AG08396 (cell line): ENCODE measurements at places on chromosomes 6 and 20.
A peak's percentile ranks its signal among the peaks of the same experiment; 100 is the strongest.

DNA sequence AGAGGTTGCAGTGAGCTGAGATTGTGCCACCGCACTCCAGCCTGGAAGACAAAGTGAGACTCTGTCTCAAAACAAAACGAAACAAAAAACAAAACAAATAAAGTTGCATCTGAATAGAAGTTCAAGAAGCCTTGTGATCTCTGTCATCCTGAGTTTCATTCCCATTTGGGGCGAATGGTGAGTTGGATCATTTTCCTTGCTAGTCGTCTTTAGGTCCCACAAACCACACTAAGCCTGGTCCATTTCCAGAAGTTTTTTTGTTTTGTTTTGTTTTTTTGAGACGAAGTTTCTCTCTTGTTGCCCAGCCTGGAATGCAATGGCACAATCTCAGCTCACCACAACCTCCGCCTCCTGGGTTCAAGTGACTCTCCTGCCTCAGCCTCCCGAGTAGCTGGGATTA is 33.8 kb downstream of the ZNF217 start:
- no peak for DNase-seq

DNA sequence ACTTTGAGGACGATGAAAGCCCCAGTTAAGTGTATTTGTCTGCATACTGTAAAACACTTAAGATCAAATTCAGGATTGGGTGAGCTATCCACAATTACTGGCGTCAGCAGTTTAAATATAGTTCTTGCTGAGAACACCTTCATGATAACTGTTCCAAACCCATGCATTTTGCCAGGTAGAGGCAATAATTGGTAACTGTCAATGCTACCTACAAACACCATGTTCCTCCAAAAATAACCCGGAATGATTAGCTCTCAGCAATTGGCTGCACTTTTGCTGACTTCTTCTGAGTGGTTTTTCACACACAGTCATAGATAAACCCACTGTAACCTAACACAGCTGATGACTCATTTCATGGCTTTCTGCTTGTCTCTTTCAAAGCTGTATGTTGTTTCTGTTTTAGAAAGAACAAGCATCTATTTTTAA is 1358.6 kb upstream of the GJE1 start:
- peak; percentile 38 for DNase-seq

GRCh38 chr6:32972353-32973143 is 4.2 kb downstream of the BRD2 start:
- no peak for DNase-seq

GRCh38 chr6:9610620-9611415 is 804.1 kb downstream of the TFAP2A start:
- no peak for DNase-seq

GRCh38 chr6:4364172-4364571 is 228.8 kb upstream of the ECI2 start:
- DNase-seq: no peak

DNA sequence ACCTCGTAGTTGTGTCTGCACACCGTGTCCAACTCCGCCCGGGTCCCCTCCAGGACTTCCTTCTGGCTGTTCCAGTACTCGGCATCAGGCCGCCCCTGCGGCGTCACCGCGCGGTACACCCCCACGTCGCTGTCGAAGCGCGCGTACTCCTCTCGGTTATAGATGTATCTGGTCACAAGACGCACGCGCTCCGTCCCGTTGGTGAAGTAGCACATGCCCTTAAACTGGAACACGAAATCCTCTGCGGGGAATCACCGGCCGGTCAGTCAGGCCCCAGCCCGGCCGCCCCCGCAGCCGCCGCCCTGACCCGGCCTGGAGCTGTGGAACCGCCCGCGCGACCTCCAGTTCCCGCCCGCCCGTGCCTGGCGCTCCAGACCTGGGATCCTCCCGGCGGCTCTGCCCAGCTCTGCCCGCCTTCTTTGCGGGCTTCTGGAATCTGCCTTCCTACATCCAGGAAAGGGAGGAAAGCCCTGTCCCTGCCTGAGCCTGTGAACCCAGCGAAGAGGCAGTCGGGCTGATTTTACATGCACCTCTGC is 1.6 kb downstream of the HLA-DQB1 start:
- DNase-seq: no peak

GRCh38 chr6:1608222-1609040 is 1.3 kb upstream of the FOXC1 start:
- no peak for DNase-seq

DNA sequence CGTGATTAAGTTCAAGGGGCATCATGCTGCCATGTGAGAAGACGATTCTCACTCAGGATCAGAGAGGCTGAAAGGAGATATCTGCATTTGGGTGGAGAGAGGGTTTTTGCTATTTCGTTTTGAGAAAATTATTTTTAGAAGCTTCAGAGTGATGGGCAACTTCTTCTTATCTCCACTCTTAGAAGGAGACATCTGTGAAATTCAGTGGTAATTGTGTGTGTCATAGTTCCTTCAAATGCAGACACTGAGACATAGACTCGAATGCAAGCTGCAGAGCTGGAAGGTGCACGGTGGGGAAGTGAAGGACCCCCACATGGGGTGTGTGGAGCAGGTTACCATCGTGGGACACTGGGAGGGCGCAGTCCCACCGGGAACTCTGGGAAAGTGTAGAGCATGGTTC is 116.8 kb downstream of the PRND start:
- DNase-seq: no peak

GRCh38 chr6:128518434-128519131 is 1.8 kb downstream of the PTPRK start:
- no peak for DNase-seq

DNA sequence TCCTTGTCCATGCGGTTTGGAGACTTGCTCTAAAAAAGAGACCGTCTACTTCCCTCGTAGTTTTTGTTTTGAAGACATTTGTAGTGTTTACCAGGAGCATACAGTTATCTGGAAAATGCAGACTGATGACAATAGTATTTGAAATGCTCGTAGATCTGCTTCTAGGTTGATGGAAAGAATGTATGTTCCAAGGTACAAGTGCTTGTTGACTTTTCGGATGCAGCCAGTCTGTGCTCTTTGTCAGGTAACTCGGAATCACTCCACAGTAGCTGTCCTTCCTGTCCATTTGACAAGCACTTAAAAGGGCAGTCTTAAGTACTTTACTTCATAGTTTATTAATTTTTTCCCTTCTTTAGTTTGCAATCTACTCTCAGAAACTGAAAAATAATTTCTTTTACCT is 194.8 kb downstream of the ESR1 start:
- DNase-seq: no peak

DNA sequence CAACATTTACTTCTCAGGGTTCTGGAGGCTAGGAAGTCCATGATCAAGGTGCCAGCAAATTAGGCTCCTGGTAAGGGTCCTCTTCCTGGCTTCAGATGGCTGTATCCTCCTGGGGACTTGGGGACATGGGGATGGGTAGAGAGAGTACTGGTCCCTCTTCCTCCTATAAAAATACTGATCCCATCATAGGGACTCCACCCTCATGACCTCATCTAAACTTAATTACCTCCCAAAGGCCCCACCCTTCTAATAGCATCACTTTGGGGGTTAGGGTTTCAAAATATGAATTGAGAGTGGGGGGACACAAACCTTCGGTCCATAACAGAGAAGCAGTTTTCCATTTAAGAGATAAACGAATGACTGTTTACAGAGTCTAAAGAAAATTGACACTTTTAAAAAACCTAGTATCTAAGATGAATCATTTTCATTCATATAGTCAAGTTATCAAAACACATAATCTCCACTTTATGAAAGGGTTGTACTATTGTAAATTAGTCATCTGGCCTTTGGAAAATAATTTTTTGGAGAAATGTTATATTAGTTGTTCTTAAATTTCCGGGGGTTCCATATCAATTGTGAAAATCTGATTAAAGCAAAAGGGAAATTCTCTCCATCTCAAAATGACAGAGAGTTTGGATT is 33.5 kb downstream of the ELOVL5 start:
- DNase-seq: no peak

DNA sequence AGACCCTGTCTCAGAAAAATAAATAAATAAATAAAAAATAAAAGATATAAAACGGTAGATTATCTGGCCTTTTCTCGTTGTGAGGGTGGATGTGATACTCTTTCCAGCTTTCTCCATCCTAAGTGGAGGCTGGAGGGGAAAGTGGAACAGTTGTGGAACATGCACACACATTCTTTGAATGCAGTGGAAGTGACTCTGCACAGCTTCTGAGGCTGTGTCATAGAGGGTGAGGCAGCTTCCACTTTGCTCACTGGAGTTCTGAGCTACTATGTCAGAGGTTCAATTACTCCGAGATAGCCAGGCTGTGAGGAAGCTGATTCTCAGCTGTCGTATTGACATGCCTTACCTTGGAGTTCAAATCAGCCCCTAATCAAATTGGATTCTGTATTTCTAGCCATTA is 82.2 kb downstream of the CHMP4B start:
- DNase-seq: peak; percentile 79

DNA sequence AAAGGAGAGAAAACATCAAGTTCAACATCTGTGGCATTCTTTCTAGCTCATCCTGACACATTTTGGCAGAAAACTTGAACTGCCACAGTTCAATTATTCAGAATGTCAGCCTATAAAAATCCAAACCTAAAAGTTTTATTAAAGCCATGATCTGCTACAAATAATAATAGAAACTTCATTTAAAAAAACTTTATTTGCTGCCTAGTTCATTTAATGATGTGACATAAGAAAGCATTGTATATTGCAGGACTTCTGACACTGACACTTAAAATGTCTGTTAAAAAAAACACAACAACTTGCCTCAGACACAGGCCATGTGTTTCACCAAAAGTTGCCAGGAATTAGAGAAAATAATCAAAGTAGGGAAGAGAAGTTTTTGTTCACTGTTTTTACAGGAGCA is 88.3 kb upstream of the HTR1E start:
- DNase-seq: no peak

GRCh38 chr6:75376347-75377024 is 91.9 kb upstream of the TMEM30A start:
- DNase-seq: no peak

GRCh38 chr20:49751397-49751736 is 37.7 kb upstream of the B4GALT5 start:
- DNase-seq: no peak

GRCh38 chr6:88114838-88115237 is 51.3 kb downstream of the CNR1 start:
- DNase-seq: no peak

- DNase-seq: no peak
Observed at GRCh38 chr20:62535282-62535811, 59.6 kb upstream of the GATA5 start.

DNA sequence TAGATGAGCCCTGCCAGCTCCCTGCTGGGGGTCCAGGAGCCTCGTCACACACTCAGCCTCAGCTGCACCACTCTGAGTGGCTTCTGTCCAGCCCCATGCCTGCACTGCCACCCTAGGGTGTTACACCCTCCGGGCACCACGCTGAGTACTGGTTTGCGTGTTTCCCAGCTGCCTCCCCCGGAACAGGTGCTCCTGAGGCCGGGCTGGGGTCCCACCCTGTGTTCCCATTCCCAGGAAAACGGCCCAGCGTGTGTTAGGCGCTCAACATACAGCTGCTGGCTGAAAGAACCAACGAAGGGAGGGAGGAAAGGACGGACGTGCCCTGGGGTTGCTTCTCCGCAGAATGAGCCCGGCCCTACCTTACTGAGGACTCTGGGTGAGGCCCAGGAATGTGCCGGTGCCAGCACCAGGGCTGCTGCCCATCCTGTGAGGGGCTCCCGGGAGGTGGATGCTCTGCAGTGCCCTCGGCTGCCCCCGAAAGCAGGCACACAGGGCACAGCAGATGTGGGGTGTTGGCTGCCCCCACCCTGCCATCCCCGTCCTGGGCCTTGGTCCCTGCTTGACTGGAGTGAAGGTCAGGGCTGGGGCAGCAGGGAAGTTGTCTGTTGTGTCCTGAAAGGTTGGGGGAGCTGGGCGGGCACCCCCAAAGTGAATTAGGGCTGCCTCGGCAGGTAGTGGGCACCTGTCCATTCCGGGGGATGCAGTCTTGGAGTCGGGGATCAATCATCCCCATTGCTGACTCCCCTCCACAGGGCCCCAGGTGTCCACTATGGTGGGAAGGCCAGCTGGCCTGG is 16.3 kb downstream of the LAMA5 start:
- no peak for DNase-seq

DNA sequence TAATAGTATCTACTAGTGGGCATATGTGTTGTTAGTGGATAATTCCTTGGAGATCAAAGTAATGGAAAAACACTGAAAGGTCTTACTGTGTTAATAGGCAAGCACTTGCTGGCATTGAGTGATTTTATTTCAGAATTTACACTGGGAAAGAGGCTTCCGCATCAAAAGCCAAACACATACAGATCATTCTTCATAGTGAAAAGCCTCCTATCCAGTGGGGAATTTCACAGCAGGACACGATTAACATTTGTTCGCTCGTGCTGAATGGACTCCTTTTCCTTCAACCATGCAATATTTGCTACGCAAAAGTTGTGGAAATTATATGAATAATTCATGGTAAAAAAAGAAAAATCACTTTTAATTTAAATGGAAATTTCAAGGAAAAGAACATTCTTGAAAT is 26.4 kb downstream of the GABRR1 start:
- no peak for DNase-seq

DNA sequence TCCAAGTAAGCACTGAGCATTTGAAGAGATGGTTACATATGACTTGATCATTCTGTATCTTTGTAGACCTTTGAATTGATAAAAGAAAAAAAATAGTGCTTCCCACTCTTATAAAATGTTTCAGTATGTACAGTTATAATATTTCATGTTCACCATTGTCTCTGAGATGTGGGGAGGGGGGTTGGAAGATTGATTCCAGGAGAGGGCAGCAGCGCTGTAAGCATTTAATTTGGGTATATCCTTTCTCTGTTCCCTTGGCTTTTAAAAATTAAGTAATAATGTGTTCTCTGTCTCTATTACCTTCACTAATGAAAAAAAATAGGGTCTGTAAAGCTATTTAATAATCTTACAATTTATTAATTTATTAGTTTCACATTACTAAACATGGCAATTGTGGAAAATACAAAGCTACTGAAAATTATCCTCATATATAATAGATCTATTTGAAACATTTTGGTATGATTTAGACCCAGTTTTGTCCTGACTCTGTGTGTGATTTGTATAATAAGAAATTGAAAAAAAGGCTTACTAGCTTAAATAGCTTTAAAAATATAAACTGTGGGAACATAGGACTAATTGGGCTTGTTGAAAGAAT is 341.2 kb downstream of the CDKAL1 start:
- DNase-seq: no peak

DNA sequence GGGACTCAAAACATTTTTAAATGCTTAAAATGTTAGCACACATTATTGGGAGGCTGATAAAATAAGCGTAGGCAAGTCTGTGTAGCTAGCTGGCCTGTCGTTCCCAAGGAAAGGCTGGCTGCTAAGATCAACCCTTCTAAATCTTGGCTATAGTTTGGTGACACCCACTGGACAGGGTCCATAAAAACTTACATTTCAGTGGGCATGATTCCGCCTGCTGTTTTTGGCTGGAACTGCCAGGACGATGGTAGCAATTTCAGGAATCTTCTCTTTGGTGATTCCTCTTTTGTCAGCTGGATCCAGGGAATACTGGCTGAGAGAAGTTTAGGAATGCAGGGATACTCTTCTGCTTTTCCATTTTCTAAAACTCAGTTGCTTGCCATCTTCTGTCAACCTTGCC is 162.2 kb downstream of the NKAIN2 start:
- no peak for DNase-seq

DNA sequence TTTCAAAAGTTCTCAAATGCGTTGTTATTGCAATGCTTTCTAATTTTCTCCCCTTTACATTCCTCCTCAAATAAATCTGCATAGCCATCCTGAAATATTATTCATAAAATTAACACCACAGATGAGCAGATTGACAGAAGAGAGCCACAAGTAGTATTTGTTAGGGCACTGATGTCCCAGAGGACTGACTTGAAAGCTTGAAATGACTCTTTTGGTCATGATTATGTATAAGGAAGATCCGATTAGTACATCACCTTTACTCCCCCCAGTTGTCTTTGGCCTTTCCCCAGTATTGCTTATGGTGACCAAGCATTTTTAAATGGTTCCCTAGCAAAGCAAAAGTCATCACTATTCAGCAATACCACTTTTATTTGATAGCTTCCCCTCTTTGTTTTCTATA is 187.6 kb downstream of the ADAT2 start:
- DNase-seq: no peak
